Activated naive CD4-positive, alpha-beta T cell treated with anti-CD3 and anti-CD28 coated beads, Interleukin-2, amount 50 U/mL, for 72 hours (primary cell): ENCODE measurements at places on chromosomes 5 and 9.

DNA sequence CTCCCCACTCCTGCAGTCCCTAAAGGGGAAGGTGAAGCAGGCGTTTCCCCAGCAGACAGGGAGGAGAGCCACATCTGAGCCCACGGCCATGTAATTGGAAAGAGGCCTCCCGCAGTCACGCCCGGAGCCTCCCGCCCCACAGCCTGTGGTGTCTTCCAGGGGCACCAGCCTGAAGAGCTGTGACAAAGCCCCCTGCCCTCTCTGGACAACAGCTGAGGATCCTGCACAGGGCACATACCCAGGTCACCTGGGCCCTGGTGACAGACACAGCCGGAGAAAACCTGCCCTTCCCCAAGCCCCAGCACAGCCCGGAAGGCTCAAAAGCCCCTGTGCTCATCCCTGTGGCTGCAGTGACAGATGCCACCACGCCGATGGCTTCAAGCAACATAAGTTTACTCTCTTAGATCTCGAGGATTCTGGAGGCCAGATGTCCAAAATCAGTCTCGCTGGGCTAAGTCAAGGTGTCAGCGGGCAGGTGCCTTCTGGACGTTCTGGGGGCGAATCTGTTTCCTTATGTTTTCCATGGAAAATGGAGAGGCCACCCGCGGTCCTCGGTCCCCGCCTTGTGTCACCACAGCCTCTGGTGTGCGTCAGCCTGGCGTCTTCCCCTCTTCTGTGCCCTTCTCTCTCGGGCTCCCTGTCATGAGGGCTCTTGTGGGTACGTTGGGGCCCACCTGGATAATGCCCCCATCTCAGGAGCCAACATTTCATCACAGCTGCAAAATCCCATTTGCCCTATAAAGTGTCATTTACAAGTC is 71.5 kb downstream of the PSMB7 start:
- DNase-seq: no peak

DNA sequence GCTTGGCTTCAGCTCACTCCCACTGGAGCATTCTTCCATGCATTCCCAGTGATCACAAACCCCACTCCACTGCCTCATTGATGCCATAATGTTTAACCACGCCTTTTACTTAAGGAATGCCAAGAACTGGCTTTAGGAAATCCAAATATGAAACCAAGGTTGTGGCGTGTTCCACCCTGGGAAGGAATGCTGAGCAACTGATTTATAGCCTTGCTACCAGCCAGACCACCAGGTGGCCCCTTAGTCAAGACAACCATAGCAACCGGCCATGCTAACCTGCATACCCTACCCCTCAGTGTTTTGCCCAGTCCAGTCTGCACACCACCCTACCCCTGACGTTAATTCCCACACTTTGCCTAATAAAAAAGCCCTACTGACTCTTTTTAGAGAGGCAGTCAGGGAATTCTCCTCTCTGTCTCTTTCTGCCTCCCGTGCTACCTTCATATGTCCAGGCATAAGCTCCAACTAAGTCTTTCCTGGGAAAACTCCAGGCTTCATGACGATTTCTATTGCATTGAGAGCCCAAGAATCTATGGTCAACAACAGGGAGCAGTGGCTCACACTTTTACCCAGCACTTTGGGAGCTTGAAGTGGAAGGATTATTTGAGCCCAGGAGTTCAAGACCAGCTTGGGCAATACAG is 27.0 kb upstream of the PRRC2B start:
- DNase-seq: no peak

DNA sequence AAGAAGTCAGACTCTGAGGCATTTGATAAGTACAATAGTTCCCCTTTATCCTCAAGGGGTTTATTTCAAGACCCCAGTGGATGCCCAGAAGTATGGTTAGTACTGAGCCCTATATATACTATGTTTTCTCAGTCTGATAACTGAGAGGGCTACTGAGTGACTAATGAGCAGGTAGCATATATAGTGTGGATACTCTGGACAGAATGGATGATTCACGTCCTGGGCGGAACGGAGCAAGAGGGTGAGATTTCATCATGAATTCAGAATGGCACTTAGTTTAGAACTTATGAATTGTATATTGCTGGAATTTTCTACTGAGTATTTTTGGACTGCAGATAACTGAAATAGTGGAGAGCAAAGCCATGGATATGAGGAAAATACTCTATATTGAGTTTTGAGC is 457.6 kb downstream of the PLK2 start:
- DNase-seq: no peak

- no peak for DNase-seq
These were observed 1752.9 kb downstream of the MAT2B start for GRCh38 chr5:165258197-165258771.

DNA sequence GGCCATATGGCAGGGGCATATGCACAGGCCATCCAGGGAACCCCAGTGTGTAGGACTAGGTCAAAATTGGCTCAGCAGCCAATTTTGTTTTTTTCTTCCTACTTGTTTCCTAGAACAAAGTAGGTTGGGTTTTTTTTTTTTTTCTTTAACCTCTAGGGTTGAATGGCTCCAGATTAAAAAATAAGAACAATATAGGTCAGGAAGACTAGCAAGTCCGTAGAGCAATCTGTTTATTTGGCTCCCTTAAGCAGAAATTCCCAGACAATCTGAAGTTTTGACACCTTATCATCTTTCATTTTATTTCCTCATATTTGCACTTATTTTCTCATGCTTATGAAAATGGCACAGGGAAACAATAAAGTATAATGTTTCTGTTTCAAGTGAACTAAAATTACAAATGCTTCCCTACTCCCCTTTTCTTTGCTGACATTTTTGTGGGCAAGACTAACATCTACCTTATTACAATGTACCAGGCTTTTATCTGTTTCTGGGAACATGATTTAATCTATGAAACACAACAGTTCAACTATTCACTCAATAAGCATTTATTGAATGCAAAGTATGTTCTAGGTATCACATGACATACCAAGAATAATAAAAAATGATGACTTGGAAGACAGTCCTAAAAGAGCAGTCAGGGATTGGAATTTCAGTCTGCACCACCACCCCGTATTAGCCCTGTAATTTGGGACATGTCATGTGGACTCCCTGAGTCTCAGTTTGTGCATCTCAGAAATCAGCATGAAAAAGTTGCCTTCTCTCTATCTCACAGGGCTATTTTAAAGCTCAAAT is 30.5 kb downstream of the TLR4 start:
- no peak for DNase-seq

DNA sequence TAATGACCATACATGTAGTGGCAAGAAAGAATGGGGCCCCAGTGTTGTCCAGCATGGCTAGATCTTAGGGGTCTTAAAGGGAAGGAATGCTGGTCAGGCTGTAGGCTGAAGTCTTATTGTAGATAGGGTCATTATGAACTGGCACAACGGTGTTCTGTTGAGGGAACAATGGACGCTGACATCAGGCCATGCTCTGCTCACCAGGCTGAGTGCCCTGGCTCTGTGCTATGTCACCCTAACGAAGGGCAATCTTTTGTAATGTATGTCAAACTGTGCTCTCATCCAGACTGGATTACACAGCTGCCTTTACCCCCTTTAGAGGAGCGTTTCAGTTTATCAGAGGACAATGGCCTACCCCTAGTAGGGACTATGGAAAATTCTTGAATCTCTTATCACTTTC is 14.6 kb upstream of the ZNF608 start:
- no peak for DNase-seq

DNA sequence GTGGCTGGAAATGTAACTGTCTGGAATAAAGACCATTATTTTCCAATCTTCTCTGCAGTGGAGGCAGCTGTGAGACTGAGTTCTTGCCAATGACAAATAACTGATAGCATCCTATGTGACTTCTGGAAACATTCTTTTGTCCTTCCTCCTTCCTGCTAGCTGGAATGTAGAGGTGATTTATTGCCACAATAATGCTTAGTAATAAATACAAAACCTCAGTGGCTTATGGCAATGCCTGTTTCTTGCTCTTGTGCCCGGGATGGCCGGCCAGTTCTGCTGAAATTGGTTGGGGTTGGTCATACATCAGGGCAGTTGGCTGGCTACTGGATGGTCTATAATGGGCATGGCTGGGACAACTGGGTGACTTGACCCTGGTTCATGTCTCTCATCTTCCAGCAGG is 12.2 kb upstream of the TEX48 start:
- DNase-seq: no peak

GRCh38 chr5:102617191-102618187 is 118.7 kb upstream of the SLCO6A1 start:
- no peak for DNase-seq

DNA sequence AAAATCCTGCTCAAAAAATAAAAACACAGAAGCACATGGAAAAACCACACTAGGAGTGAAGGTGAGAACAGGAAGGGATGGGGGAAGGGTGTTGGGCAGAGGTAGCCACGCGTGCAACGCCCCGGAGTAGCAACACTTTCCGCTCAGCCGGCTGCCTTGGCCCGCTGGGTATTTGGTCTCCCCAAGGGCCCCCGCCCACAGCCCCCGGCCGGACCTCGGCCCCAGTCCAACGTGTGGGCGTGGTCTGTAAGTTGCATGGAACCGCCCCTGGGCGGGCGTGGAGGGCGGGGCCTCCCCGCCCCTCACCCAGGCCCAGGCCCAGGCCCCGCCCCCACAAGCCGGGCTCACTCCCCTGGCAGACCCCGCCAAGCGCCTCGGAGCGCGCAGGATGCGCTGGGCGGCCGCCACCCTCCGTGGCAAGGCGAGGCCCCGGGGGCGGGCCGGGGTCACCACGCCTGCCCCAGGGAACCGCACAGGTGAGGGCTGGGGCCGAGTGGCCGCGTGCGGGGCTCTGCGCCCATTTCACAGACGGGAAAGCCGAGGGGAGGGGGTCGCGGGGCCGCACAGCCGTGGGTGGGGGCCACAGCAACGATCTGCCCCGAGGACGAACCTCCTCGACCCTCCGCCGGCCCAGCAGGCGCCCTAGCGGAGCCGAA is at the start of gene SUSD3:
TSS of gene SUSD3 (plus strand) at position 347 of the 656 bp plus-strand sequence. CDS start at position 389, 42 bp downstream.
- DNase-seq: peak; percentile 79

DNA sequence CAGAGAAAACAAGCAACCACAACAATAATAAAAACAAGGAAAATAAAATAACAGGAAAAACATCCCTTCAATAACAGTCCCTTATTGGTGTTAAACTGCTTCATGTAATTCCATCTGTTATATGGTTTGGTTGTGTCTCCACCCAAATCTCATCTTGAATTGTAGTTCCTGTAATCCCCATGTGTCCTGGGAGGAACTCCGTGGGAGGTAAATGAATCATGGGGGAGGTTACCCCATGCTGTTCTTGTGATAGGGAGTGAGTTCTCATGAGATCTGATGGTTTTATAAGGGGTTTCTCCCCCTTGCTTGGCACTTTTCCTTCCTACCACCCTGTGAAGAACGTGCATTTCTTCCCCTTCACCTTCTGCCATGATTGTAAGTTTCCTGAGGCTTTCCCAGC is 369.8 kb downstream of the TMEM232 start:
- DNase-seq: no peak

DNA sequence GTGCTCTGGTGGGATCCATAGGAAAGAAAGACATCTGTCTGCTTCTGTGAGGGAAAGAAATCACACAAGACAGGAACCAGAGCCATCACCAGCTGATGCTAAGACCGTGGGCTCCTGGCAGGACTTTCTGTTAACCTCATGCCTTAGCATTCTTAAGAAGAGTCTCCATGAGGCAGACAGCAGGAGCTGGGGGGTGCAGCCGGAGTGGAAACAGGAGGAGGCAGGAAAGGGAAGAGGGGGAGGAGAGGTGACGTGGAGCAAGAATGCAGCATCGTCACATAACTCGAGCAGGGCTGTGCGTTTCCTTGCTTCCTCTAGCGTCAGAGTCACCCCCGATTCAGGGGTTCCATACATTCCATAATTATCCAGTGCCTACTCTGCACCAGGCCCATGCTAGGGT is 53.6 kb downstream of the ERGIC1 start:
- no peak for DNase-seq

DNA sequence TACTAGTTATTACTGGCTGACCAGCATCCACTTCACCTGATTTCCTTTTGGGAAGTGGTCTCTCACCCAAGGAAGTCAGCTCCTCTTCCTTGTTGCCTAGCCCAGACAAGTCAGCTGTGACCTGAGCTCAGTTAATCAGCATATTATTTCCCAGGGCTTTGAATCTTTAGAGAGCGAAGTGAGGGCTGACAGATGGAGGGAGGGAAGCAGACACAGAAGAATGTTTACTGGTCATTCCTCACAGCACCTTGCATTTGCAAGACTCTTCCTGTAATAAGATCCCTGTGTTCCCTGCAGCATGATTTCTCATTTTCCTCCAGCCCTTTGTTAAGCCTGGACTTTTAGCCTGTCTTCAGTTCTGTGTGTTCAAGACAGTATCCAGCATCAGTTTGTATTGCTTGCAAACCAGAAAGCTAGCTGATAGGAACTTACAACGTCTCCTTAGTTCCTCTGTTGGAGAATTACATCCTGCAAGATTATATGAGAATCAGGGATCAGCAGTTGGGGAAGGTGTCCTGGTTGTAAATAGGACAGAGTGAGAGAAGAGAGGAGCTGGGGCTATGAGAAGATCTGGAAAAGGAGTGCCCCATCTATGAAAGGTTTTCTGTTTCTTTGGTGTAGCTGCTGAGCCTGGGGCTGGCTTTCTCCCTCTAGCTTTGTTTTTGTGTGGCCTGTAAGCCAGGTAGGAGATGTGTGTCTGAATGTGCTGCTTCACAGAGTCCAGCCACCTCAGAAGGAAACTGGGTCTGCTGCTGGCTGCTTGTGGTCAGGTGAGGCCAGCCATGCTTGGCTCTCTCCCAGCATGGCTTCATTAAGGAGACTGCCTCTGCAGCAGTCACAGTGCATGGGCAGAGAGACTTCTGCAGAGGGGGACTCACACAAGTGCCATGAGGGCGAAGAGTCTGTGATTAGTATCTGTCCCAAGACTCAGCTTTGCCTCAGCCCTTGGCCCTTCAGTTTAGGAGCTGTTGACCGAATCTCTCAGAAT is 50.3 kb downstream of the MAN2A1 start:
- DNase-seq: no peak

- no peak for DNase-seq
These were observed 86.3 kb upstream of the MELK start for GRCh38 chr9:36486329-36486932.

- DNase-seq: no peak
These were observed 5.9 kb upstream of the TAL2 start for GRCh38 chr9:105656131-105656921.

- no peak for DNase-seq
These were observed 202.7 kb upstream of the RGMB start for GRCh38 chr5:98570661-98571191.

GRCh38 chr5:145205546-145205945 is 629.6 kb downstream of the PRELID2 start:
- no peak for DNase-seq

- DNase-seq: no peak
These were observed 26.7 kb upstream of the ZBTB43 start for GRCh38 chr9:126778141-126778540.

- no peak for DNase-seq
These were observed 2240.9 kb upstream of the WWC1 start for GRCh38 chr5:166050531-166050930.
